ENCODE measurements at places on chromosomes 3 and 15.

- DNase-seq, result no peak
Measured at GRCh38 chr15:56824175-56824574, 90.9 kb upstream of the ZNF280D start.

GRCh38 chr3:71070497-71071463, 512.7 kb downstream of the FOXP1 start:
- no peak for DNase-seq

- no peak for DNase-seq
Measured at GRCh38 chr3:66177026-66177425, 43.8 kb upstream of the SLC25A26 start.

DNA sequence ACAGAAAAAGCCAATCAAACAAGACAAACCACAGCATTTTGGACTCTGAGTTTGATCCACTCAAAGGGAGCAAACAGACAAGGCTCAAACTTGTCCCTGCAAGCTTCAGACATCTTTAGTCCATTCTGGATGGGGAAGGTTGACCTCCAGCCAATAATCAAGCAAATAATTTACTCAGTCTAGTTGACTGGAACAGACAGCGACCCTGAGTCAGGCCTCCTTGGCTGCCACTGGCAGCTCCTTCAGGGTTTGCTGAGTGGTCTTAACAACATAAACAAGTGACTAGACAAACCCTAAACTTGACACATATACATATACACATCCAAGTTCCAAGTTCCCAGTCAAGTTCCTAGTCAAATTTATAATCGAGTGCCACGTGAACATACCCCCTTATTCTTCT, 313.9 kb downstream of the POLQ start:
- DNase-seq, result no peak

DNA sequence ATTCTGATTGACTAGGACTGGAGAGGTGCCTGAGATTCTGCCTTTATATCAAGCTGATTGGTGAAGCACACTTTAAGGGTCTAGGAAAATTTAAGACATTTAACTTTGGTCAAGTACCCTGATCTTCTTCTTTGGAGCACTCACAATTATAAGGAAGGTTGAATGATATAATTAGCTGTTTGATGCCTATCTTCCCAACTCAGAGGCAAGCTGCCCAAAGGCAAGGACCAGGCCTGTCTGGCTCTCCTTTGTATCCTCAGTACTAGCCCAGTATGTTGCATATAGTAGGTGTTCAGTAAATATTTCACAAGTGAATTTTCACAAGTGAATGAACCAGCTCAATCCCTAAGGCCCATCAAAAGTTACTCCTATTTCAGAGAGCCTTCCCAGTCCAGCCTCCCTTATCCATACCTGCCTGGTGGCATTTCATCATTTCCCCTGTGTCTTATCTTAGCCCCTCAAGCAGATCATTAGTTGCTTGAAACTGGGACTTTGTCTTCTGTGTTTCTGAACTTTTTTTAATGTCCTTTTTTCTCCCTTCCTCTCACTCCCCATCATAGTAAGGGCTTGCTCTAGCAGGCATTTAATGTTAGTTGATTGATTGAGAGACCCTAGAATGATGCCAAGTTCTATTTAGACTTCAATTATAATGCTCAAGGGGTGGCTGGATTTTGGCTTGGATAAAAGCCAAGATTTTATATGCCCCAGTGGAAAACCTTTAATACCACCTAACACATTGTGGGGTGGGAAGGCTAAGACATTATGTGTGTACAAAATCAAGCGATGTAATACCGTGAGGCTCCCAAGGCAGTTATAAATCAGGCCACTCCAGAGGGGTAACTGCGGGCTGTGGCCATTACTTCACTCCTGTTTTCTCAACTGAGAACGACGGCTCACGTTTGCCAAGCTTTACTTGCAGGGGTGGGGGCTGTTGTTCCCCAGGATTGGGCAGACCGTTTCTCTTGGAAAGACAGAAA, 43.2 kb upstream of the BOC start:
- DNase-seq, result no peak

DNA sequence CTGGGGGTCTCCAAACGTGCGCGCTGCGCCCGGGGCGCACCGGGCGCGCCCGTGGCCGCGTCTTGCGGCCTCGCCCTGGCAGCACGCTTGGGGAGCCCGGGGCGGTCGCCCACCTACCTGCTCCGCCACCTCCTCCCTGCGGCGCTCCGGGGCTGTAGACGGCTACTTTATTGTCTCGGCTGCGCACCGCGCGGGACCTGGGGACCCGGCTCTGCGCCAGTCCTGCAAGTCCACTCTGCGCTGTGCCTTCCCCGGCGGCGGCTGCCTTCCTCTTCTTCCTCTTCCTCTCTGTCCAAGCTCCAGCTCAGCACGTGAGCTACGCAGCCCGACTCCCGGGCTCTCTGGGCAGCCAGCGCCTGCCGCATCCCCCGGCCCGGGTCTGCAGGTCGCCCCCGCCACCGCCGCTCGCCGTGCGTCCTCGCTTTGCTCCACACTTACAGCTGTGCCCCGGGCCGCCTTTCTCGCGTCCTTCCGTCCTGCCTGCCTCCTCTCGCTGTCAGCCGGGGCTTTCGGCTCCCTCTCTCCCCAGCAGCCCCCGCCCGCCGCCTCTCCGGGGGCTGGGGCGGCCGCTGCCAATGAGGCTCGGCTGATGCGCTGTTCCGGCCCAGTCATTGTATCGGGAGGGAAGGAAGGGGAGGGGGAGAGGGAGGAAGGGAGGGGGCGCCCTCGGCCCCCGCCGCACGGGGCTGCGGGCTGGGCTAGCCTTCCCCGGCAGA, 156.4 kb upstream of the FRMD4B start:
- no peak for DNase-seq

GRCh38 chr3:171351676-171352075, 108.5 kb downstream of the TNIK start:
- no peak for DNase-seq

GRCh38 chr3:51968170-51968775, 1.0 kb upstream of the PCBP4 start:
- no peak for DNase-seq

GRCh38 chr3:121834671-121835464, at the start of the genes EAF2 and IQCB1:
Gene EAF2 (plus strand): TSS chr3:121835209. CDS start chr3:121835286, 77 bp downstream.
Gene IQCB1 (minus strand): TSS chr3:121835060. CDS start chr3:121828960, 6,100 bp downstream.
- DNase-seq, result peak; percentile 92

- DNase-seq, result no peak
Measured at GRCh38 chr15:22786868-22787698, 639 bp downstream of the NIPA1 start.

GRCh38 chr3:159748425-159748824, 240.2 kb upstream of the IL12A start:
- DNase-seq, result no peak
